ENCODE measurements at places on chromosomes 2 and 18.
A peak's percentile ranks its signal among the peaks of the same experiment; 100 is the strongest.

GRCh38 chr2:235665661-235666212 is 171.9 kb downstream of the AGAP1 start:
- DNase-seq = peak; percentile 23

DNA sequence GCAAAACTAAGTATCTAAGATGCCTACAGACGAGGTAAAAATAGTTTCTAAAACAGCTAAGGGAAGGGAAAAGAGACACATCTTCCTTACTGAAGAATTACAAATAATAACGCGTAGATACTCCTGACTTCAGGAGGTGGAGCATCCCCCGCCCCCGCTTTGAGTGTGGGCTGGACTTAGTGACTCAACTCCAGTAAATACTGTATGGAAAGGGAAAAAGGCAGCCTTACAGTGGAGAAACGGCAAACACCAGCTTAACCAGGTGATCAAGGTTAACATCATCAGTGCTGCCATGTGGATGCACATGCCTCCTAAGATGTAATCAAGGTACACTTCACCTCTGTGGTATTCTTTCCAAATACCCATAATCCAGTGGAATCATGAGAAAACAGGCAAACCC is 47.9 kb downstream of the HADHB start:
- DNase-seq = peak; percentile 19

DNA sequence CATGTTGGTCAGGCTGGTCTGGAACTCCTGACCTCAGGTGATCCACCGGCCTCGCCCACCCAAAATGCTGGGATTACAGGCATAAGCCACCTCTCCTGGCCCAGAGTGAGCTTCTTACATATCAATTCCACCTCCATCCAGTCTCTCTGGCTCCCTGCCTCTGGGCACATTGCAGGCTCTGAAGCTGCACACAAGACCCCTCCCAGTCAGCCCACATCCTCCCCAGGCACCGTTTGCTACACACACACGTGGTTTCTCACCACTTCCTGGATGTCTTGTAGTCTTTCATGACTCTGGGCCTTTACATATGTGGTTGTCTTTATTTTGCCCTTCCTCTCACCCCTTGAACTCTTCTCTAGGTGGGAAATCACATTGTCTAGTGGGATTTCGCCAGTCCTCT is 64.0 kb upstream of the CABLES1 start:
- peak; percentile 58 for DNase-seq

DNA sequence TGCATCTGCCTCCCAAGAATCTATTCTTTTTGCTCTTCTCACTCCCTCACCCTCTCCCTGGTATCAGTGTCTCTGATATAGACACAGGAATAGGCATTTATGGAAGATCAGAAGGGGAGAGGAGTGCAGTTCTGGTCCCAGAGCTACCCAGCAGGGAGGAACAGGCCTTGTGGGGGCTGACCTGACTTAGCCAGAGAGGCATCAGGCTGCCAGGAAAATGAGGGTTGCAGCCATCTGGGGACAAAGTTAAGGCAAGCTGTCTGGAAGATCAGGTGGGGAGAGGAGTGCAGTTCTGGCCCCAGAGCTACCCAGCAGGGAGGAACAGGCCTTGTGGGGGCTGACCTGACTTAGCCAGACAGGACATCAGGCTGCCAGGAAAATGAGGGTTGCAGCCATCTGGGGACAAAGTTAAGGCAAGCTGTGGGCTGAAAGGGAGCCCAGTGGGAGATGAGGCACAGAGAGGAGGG is 69.9 kb upstream of the HK2 start:
- DNase-seq = no peak

DNA sequence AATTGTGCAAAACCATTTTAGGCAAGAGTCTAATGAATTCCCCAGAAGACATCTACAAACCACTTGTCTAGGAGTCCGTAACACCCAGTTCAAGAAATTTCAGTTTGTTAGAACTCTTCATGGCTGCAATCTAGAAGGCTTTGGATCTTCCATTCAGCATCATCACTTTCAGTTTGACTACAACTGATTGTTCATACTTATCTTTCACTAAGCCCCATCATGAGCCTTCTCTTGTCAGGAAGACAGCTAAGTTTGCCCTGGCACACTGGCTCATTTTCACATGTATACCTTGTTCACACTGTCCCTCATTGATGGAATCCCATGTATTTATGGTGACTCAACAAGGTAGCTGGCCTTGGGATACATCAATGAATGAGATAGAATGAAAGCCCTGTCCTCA is 898.4 kb upstream of the CELF4 start:
- no peak for DNase-seq

- no peak for DNase-seq
Measured at GRCh38 chr2:85802354-85803103, 48.7 kb downstream of the ATOH8 start.

DNA sequence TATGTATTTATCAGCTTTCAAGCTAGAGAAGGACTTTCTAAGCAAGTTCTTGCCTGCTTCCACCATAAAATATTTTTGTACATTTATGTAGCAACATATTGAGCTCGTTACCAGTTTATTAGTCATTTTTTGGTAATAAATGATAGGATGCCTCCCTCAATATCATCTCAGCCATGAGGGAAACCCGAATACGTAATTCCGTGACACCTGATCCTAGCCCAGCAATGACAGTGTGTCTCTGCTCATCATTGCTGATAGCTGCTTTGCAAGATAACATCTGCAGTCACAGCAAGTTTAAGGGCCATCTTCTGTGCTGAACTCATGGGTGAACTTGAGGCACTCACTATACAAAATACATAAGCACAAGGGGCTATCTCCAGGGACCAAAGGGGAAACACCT is 62.2 kb downstream of the COL6A3 start:
- DNase-seq = no peak

DNA sequence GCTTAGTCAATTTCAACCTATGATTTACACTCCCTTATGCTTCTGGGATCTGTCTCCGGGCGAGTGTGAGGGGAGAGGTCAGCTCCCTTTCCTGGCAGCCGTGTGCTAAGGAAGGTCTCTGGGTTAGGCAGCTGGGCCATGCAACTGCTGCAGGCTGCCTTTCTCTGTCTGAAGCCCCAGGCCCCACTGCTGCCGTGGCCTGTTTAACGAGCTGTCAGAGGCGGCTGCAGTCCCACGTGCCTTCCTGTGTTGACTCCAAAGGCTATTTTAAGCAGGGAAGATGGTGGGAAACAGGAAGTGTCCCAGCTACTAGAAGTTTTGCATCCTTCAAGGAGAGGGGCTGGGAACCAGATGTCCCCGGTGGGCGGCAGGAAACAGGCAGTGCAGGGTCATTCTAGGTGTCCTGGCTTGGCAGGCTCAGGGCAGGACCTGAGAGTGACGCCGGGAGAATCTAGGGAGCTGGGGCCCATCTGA is 186.4 kb downstream of the TNS1 start:
- no peak for DNase-seq

- DNase-seq = peak; percentile 76
Measured at GRCh38 chr18:68623342-68623741, 91.6 kb downstream of the TMX3 start.

DNA sequence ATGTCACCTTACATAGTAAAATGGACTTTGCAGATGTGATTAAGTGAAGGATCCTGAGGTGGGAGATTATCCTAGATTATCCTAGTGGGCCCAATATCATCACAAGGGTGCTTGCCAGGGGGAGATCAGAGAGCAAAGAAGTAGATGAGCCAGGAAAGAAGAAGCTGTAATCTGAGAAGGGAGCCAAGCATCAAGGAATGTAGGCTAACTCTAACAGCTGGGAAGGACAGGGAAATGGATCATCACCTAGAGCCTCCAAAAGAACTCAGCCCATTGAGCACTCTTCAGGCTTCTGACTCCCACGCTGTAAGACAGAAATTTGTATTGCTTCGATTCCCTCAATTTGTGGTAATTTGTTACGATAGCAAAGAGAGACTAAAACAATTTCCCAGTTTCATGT is 309.9 kb downstream of the LRP1B start:
- DNase-seq = no peak

DNA sequence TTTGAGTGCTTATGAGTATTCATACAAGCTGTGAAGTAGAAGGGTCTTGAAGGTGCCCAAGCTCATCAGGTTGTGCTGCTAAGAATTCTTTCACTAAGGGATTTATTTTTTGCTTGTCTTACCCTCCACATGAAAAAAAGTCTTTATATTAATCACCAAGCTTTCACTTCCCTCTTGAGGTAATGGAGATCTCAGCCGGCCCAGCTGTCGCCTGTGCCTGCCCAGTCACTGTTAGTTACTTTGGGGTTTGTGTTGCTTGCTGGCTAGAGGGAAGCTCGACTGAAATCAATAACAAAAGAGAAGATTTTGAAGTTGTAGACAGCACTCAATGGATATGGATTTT is 21.9 kb downstream of the MC2R start:
- no peak for DNase-seq

DNA sequence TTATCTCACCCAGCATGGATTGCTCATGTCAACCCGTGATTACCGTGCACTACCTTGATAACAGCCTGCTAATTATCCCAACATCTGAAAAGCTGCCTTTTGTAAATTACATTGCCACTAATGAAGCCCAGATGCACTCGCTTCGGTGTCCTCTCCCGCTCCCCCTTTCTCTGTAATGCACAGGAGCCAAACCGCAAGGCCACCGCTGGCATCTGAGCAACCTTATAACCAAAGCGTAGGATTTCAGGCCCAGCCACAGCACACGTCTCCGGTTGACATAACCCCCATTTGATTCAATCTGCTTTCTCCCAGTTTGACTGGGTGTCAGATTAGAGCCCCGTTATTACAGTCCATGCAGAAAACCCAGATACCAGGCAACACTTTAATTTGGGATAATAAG is 341.2 kb downstream of the ALK start:
- DNase-seq = peak; percentile 31

DNA sequence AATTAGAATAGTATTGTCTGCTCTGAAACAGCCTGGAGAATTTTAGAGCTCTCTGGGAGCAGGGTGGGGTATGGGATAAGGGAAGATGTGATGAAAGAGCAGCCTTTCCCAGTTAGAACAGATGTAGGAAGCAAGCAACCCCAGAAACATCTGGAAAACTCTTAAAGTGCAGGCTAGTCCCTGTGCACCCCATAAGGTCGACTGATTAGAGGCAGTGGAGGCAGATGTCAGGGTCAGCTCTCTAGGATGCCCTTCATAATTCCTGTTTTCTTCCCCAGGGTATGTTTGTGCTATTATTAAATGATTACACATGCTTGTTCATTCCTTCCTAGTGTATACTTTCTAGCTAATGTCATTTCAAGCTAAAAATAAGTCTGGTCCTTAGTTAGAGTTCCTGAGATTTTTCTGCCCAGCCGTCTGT is 41.7 kb downstream of the PTPRM start:
- DNase-seq = peak; percentile 71
